ENCODE measurements at places on chromosomes 2 and 18.

- no peak for DNase-seq
These were observed 68.1 kb upstream of the CTAGE1 start for GRCh38 chr18:22485808-22486244.

GRCh38 chr2:120783371-120783791 is 47.7 kb downstream of the GLI2 start:
- DNase-seq, result no peak

DNA sequence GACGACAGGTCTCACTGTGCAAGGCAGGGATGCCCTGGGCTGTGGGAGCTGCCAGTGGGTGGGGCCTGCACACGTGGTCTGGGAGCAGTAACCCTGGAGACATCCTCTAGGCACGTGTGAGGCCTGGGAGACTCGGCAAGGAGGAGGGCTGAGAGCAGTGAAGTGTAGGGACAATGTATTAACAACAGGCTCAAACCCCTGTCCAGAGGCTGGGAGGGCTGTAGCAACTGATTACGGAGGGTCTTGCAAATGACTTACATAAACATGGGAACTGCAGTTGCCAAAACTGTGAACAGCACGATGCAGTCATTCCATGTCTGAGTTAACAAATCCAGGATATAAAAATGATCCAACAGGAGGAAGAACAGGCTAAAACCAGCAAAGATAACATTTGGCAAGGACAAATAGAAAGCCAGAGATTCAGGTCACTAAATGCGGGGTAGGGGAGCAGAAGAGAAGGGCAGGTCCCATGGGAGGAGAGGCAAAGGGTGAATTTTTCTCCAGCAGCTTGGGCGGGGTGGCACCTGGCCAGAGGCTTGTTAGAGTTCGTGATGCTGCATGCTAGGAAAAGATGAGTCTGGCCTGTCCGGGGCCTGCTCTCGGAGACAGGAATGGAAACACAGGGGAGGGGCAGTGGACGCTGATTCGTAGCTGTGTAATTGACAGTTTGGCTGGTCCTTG is 44.9 kb downstream of the CYP27C1 start:
- DNase-seq, result no peak

DNA sequence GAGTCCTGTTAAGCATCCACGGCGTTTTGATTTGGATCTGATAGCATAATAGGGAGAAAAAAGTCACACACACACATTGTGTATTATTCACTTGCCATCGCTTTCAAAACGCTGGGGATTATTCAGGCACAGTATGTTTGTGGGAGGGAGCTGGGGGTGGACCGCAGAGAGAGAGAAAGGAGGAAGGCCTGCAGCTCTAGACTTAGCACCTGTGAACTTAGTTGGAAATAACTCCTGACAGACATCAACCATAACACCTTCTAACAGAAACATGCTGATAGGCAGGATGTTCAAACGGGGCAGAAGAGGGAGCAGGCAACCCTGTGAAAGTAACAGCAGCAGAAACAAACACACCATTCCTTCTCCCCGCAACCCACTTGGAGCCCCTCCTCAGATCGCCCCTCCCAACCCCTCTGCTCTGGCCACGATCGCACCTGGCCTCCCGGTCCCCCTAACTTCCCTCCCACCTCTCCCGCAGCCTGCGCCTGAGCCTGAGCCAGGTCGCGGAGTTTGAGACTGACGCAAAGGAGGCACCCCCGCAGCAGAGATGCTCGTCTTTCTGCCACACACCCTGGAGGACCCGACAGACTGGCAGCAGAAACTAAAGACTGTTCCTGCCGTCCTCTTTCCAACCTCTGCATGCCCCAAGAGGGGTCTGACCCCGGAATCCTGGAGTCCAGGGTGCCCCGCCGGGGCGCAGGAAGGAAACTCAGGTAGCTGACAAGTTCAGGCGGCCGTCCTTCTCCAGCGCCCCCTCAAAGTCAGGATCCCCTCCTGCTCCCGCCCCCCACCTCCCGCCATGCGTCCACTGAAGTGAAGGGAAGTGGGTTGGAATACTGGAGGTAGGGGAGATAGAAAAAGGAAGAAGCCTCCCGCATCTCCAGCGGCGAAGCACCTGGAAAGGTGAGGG is 738 bp downstream of the CHST9 start:
- no peak for DNase-seq

- no peak for DNase-seq
These were observed 403.0 kb upstream of the TNP1 start for GRCh38 chr2:217262911-217263310.

DNA sequence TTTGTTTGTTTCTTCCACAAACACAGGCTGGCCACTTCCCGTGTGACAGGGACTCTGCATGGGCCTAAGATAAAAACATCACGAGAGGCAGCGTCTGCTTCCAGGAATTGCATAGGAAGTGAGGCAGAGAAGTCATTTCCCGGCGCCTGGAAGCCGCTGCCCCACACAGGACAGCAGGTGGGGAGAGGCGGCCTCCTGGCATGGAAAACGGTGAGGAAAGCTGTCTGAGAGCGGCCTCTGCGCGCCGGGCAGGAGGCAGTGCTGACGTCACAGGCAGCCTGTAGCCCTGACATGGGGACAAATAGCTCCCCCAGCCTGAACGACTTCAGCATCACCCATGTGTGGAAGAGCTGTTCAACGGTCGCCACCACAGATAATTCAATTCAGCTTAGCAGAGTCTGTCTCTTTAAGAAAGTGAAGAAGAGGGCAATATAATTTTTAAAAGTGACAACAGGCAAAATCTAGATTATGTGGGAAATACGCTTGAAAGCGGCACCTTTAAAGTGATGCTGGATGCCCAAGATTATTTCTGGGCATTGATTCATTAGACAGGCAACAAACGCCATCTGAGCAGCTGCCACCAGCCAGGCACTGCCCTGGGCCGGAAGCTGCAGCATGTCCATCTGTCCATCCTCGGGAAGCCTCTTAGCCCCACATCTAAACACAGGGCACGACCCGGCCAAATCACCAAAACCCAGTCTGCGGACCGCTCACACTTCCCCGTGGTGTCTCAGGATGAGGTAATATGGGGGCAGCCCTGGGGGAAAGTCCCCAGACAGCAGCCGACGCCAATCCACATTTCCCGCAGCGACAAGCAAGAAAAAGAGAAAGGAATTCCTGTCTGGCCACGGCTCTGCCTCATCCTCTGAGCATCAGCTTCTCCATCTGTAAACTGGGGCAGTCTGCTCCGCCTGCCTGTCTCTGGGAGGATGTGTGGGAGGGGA is 138.9 kb downstream of the PXDN start:
- DNase-seq, result no peak

GRCh38 chr2:11406958-11407381 is 59.0 kb downstream of the E2F6 start:
- DNase-seq, result no peak

DNA sequence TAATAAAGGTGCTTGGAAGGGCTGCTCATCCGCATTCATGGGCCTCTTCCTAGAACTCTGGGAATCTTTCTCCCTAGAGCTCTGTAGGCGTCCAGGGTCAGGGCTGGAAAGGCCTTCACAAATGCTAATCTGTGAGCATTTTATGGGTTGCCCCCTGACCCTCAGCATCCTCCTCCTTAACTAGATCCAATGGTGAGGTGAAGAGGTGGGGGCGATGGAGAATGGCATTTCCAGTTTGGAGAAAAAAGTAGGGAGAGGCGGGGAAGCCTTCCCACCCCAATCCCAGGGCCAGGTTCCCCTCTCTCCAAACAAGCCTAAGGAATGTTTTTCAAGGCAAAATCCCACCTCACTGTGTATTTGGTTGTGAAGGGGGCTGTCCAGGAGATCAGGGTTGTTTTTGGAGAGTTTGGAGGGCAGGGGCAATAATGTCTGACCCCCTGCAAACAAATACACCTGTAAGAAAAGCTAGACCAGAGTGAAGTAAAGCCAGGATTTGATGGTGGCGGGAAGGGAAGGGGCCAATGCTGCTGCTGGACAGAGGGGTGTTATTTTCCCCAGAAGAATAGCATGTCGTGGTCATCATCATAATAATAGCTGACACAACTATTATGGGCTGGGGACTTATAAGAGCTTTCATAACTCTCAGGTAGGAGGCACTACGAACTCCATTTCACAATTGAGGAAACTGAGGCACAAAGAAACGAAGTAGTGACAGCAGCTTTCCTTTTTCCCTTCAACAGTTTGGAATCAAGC is 1.4 kb upstream of the MYCN start:
- DNase-seq, result no peak

DNA sequence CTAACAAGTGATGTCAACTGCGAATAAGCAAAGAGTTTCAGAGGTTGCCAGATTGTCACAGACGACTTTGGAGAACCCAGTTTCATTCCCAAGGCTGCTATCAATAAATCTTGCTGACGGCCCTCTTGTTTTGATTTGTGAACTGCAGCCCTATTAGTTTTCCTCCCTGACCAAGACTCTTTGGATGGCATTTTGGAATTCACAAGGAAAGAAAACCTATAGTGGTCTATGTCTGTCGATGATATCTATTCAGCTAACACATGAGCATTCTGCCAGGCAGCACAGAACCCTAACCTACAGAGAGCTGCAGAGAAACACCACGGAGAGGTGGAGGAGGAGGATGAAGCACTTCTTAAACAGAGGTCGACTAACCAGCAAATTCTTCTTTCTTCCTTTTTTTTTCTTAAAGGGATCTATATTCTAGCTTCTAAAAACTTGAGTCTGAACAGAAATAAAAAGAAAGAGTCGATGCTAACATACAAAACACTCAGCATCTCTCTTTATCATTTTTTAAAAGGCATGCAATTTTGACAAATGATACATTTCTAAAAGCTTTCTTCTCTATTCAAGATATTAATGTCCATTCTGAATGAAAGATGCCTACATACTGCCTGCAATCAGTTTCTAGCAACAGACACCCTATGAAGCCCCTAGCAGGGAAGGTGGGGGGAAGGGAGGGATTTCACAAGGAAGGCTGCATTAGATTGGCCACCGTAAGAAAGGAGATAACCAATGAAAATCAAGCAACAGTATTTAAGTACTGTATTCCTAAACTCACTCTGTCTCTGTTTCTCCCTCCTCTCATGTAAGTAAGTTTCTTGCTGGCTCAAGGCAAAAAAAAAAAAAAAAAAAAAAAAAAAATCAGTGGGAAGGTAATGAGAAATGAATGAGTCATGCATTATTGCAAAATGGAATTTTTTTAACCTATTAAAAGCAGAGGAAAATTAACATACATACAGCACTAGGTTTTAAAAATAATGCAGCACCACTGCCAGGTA is 83.0 kb upstream of the CHRNA1 start:
- no peak for DNase-seq

DNA sequence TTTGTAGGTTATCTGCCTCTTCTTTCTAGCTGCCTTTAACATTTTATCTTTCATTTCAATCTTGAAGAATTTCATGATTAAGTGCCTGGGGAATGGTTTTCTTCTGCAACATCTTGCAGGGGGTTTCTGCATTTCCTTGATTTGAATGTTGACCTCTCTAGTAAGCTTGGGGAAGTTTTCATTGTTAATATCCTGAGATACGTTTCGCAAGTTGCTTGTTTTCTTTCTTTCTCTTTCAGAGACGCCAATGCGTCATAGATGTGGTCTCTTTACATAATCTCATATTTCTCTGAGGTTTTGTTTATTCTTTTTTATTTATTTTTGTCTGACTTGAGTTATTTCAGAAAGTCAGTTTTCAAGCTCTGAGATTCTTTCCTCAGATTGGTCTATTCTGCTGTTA is 225.7 kb downstream of the XIRP2 start:
- DNase-seq, result no peak

DNA sequence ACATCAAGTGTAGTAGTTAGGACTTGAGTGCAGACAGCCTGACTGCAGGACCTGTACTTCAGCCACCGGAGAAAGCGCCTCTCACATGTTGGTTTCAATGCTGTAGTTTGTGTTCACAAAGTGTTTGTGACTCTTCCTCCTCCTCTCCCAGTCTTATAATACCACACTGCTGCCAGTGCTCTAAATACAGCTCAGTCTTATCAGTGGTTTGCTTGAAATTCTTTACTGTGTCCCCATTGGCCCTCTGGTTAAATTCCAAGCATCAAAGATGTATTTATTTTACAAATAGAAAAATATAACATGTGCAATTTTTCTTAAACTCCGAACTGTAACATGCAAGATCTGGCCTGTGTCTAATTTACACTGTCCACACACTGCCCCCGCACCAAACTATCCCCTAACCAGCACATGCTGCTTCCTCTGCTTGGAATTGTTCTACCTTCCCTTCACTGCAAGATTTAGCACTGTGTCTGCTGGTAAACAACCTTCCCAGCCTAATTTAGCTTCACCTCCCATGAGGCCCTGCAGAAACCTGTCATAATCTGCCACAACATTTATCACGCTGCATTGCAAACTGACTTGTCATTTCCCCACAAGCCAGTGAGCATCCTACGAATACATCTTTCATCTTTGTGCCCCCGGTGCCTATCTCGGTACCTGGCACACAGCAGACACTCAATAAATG is 77.1 kb downstream of the SUMO1 start:
- DNase-seq, result no peak

DNA sequence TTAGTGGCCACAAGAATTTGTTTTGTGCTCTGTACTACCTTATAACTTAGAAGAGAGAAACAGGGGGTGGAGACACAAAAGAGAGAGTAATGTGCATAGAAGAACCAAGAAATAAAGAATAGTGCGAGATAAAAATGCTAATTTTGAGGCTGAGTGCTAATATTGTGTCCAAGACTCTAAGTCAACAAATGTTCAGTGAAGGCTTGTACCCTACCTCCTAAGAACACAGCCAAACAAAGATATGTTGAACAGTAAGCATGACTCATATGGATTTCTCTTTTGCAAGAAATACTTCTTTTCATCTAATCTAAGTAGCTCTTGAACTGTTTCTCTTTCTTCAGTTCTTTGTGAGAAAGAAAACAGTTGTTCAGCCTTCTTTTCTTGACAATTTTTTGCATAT is 45.2 kb downstream of the GAREM1 start:
- DNase-seq, result no peak

GRCh38 chr2:25000503-25001324 is 29.0 kb upstream of the DNAJC27 start:
- DNase-seq, result no peak

DNA sequence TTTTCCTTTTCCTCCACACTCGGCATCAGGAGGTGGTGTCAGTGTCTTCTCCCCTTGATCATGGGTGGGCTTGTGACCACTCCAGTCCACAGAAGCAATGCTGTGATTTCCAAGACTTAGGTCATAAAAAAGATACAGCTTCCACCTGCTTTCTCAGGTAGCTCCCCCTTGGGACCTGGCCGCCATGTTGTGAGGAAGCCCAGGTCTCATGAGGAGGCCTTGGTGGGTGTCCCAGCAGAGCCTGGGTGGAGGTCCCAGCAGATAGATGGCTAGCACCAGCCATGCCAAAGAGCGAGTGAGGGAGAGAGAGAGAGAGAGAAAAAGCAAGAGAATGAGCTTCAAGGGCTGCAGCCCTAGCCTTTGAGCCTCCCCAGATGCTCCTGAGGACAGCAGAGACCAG is 16.0 kb downstream of the SLC66A2 start:
- no peak for DNase-seq

DNA sequence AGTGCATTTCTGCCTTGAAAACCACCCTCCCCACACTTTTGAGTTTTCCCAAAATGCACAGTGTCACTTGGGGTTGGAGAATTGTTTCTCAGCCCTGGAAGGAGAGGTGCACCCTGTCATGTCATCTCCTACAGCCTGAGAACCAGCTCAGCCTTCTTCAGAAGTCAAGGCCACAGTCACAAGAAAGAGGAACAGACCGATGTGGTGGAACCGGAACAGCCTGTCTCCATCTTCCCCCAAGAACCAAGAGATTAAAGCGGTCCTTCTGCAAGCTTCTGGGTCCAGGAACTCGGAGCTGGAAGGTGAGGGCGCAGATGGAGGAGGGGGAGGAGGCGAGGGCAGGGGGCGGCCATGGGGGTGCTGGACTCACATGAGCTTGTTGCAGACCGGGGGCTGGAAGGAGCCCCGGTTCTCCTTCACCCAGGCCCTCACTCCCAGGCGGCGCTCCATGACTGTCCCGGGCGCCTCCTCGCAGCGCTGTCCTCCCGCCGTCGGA is 248 bp downstream of the HAAO start:
- DNase-seq, result no peak

- no peak for DNase-seq
These were observed 511.6 kb upstream of the CELF4 start for GRCh38 chr18:38077229-38077628.

Data from liver (tissue), 10 donors.